CD4-positive, CD25-positive, alpha-beta regulatory T cell (primary cell): ENCODE measurements at places on chromosomes 11 and 22. TPM values are rescaled to one million over a fixed set of nuclear protein-coding genes. Genes with fewer than 3 reads are reported as not detected.

GRCh38 chr11:46119352-46120216 is 1.7 kb downstream of the PHF21A start:
- peak; percentile 53 for DNase-seq

GRCh38 chr11:78397398-78397797 is 20.2 kb downstream of the GAB2 start:
- no peak for DNase-seq

DNA sequence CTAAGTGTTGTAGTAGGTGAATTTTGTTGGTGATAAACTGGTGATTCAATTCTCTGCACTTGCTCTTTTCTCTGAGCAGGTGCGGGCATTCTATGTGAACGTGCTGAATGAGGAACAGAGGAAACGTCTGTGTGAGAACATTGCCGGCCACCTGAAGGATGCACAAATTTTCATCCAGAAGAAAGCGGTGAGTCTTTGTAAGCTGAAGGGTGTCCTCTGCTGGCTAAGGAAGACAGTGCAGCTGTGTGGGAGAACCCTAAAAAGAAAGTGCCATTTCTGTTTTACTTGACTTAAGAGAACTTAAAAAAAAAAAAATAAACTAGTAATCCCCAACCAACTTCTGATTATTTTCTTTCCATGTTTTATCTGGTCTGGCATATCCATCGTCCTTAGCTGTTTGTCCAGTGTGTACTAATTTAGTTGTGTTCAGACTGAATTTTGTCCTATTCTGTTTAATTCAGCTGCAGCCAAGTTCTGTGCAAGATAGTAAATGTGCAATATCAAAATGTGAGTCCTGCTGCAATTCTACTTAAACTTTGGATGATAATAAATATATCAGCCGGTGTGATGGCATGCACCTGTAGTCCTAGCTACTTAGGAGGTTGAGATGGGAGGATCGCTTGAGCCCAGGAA is 29.6 kb downstream of the CAT start:
- DNase-seq, result peak; percentile 66

DNA sequence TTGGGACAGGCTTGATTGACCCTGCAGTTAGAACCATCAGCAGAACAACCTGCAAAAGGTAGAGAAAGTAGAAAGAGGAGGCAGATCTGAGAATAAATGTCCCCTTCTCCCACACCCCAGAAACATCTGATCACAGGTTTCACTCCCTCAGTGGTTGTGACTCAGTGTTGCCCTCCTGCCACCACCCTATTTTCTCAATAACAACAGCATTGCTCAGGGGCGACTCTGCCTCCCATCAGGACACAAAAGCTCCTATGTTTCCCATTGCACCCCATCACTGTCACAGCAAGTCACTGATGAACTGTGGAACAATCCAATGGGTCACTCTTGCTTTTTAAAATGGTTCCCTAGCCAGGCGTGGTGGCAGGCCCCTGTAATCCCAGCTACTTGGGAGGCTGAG is 110.2 kb downstream of the RASSF10 start:
- DNase-seq, result no peak

DNA sequence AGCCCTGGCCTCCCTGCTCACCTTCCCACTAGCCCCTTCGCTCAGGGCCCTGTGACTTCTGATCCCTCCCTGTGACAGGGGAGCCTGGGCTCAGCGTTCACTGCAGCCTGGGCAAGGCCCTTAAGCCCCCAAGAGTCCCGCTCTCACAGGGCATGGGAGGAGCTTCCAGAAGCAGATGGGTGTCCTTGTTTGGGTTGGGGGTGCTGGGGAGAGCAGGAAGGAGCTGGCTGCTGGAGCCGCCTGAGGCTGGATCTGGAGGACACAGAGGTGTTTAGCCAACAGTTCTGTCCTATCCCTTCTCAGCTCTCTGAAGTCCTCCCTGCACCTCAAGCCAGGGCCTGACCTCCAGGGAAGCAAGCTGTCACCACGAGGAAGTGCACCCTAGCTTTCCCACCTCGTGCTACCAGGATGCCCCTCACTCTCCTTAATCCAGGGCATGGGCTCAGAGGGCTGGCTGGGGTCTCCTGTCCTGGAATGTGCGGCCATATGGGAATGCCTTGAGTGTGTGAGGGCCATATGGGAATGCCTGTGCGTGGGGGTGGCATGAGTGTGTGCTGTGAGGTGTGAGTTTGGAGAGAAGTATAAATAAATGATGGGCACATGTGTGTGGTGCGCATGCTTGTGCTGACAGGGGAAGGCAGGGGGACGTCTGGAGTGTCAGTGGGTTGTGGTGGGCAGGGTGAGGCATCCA is 25.0 kb upstream of the TUB start:
- DNase-seq, result no peak

The BDNF gene
- not detected for polyA plus RNA-seq

The NUDT8 gene
- polyA plus RNA-seq, result 3.7 TPM

The CNTN5 gene
- not detected for polyA plus RNA-seq
